ENCODE measurements at places on chromosomes 12 and 14.

DNA sequence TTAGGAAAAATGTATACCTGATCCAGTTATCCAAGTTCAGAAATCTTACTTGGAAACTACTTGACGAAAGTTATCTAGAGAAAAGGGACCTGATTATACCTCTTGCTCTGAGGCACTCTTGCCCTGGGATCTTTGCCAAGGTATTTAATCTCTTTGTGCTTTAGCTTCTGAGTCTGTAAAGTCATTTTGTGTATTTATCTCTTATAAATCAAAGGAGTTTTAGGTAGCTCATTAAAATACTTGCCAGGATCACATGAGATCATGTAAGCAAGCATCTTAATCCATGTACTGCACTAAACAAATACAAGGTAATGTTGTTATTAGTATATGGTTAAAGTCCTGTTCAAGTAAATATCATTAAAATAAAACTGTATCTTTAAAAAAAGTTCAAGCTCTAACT, 147.5 kb downstream of the IPO8 start:
- DNase-seq: no peak

DNA sequence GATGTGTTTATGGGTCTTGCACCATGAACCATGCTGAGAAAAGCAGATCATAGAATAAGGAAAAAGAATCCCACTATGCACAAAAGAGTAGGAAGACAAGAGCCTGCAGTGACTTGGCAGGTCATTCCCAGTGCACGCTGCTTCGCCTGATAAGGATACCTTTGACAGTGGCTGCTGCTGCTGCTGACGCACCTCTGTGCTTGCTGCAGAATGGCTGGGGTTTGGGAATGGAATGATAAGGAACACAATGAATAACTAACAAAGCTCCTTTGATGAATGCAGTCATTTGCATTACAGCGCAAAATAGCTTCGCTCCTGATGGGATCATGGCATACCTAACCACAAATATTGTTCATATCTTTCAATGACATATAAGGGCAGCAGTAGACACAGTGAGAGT, 278.7 kb downstream of the PDZRN4 start:
- no peak for DNase-seq

DNA sequence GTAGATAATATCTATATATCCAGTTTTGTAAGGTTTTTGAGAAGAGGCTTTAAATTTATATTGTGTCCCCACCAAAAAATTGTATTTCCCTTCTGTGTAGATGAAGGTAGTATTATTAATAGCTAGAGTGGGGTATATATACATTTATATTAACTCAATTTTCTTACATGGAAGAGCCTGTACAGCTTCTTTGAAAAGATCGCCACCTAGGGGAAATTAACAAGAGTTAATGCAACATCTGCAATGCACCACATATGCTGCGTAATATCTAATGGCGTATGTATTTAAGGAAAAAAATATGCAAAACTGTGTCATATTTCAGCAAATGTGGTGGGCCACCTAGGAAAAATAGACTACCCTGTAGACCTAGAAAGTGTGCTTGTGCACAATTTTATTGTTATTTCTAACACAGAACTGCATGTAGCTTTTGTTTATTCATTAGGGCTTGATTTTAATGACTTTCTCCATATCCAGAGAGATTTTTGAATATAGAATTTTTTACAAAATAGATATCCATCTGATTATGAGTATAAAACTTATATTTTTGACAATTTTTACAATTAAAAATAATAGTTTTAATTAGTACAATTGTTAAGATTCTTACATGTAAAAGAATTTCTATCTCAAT, 14.0 kb downstream of the CCER1 start:
- no peak for DNase-seq

- no peak for DNase-seq
Observed at GRCh38 chr14:86038387-86039042, 508.6 kb downstream of the FLRT2 start.

DNA sequence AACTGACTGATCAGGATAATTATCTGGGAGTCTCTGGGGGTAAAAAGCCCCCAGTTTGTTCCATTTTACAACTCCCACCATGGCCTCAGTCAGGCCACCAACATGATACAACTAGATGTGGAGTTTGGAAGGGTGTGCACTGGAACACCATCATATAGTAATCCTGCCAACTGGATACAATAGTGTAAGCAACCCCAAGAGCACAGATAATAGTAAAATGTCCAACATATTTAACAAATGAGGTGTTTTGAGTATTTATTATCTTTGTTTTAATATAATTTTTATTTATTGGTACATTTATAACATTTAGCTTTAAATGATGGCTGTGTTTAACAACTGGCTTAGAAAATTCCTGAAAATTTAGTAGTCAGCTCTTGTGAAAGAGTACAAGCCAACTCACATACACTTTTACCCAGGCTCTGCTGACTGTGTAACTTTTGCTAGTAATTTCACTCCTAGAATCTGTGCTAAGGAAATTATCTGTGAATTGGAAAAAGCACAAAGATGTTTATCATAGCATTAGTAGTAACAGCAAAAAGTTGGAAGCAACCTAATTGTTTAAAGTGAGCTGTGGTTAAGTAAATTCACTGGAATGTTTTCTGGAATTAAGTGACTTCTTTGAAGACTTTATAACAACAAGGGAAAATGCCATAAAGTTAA, 196.8 kb downstream of the RAD51B start:
- DNase-seq: no peak

DNA sequence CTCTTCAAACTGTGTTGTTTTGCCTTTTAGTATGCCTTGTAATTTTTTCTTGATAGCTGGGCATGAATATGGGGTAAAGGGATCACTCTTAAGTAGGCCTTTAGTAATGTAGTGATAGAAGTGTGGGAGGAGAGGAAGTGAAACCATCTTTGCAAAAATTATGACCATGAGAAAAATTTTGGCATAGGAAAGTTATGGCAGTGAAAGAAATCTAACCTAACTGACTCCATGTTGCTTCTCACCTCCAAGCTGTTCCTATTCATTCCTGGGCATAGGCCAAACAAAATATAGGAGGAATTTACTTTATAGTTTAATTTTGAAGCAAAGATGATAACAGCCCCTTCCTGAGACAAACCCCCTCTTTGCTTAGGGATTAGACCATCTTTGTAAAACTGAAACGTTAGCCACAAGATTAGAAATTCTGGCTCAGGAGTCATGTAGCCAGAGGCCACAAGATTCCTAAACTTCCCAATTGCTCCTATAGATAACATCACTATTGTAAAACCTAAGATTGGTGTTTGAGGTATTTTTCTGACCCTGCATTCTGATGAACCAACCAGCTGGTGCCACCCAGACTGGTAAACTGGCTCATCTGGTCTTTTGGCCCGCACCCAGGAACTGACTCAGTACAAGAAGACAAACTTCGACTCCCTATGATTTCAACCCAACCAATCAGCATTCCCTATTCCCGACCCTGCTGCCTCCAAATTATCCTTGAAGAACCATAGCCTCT, 45.8 kb downstream of the CRADD start:
- DNase-seq: no peak

- no peak for DNase-seq
Observed at GRCh38 chr12:103852498-103852997, 11.5 kb upstream of the NT5DC3 start.
